A549 treated with GW870086 at 1 μM for 4 hours (cell line): ENCODE measurements at places on chromosomes 7 and 10. TPM values are rescaled to one million over a fixed set of nuclear protein-coding genes. Genes with fewer than 3 reads are reported as not detected.

Gene MSMB
- total RNA-seq, result 0.51 TPM in 1 of 5 replicates, not detected in the others

Gene MGAM2
- total RNA-seq, result 0.01 to 0.02 TPM in 2 of 5 replicates, not detected in the others

Gene STEAP2
- 3.0 to 4.7 TPM (median 4.2 TPM) in 5 replicates for total RNA-seq

Gene SPDYE3
- not detected in 5 replicates for total RNA-seq

Gene SDK1
- 0.30 to 0.72 TPM (median 0.46 TPM) in 5 replicates for total RNA-seq

Gene VWDE
- 0.31 to 0.76 TPM (median 0.57 TPM) in 5 replicates for total RNA-seq

Gene MPP7
- 0.10 to 0.21 TPM (median 0.11 TPM) in 4 of 5 replicates, not detected in the other for total RNA-seq

Gene NKX1-2
- total RNA-seq, result 0.03 to 0.06 TPM in 2 of 5 replicates, not detected in the others

Gene SLC26A4
- 0.05 to 0.32 TPM (median 0.18 TPM) in 4 of 5 replicates, not detected in the other for total RNA-seq

Gene ITPRID1
- not detected in 5 replicates for total RNA-seq

Gene TET1
- 0.27 to 0.72 TPM (median 0.58 TPM) in 5 replicates for total RNA-seq

Gene SPDYE2
- total RNA-seq, result not detected in 5 replicates

Gene EN2
- total RNA-seq, result 0.41 to 0.99 TPM (median 0.94 TPM) in 5 replicates

Gene ZPBP
- total RNA-seq, result not detected in 5 replicates

Gene CEP55
- 53.5 to 73.6 TPM (median 65.2 TPM) in 5 replicates for total RNA-seq

Gene LAMB1
- 97.9 to 132 TPM (median 108 TPM) in 5 replicates for total RNA-seq

Gene HOXA7
- 3.7 to 4.8 TPM (median 4.6 TPM) in 5 replicates for total RNA-seq

Gene GJD4
- 0.08 TPM in 2 of 5 replicates, not detected in the others for total RNA-seq

Gene CRHR2
- total RNA-seq, result 0.05 to 0.07 TPM in 2 of 5 replicates, not detected in the others

Gene OR2A1
- total RNA-seq, result not detected in 5 replicates

Gene PLXDC2
- 0.02 to 0.06 TPM (median 0.03 TPM) in 3 of 5 replicates, not detected in the others for total RNA-seq
